Gastrocnemius medialis (tissue), 4 donors: ENCODE measurements at places on chromosomes 16 and 17.

GRCh38 chr17:41647940-41648410 lies 23.6 kb upstream of the KRT17 start:
- peak; percentile 60 for DNase-seq

DNA sequence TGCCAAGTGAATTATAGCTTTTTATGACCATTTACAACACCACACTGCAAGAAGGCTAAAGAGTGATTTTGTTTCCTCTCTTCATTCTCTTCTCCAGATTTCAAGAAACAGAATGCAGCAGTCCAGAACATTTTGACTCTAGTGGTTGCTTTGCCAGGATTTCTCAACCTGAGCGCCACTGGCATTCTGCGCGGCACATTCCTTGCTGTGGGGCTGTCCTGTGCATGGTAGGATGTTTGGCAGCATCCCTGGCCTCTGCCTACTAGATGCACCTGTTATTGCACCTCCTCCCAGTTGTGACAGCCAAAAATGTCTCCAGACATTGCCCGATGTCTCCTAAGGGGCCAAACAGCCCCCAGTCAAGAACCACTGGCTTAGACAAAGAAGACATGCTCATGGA lies 25.7 kb upstream of the SLC39A11 start:
- no peak for DNase-seq

DNA sequence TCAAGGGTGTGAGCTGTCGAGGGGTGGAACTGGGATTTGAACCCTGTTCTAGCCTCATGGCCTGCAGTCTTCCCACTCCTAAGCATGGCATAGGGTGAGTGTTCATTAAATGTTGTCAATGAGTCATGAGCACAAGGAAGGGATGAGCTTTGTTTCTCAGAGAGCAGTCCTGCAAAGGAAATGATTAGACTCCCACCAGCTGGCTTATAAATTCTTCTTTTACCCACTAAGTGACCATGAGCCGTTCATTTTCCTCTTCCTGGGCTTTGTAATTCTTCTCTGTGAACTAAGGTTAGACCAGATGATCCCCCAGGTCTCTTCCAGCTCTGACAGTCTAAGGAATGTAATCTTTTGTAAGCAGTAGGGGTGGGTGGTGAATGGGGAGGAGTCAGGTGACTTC lies 47.9 kb upstream of the HNF1B start:
- no peak for DNase-seq

DNA sequence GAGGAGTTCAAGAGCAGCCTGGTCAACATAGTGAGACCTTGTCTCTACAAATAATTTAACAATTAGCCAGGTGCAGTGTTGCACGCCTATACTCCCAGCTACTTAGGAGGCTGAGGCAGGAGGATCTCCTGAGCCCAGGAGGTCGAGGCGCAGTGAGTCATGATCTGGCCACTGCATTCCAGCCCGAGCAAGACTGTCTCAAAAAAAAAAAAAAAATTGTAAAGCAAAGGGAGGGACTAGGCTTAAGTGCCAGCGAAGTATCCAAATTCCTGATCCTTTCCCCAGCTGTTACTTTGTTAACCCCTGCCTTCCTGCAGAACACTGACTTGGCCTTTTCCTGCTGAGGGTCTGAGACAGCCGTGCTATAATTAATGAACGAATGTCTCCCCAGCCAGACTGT lies 2.7 kb downstream of the GDPD3 start:
- no peak for DNase-seq

DNA sequence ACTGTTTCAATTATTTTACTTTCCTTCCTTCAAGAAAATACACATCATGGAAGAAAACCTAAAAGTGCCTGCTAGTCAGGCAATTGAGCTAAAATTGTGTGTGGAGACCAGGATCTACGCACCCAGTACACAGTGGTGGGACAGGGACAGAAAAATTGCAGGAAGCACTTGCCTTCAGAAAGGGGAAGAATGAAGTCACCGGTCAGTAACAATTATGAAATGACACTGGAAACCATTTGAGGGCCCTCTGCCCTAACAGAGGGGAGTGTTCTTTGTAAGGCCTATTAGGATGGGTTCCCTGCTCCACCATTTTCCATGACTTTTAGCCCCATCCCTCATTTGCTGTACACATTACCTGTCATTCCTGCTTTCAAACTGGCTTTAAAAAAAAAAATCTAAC lies 4.5 kb upstream of the PHAF1 start:
- DNase-seq: no peak

DNA sequence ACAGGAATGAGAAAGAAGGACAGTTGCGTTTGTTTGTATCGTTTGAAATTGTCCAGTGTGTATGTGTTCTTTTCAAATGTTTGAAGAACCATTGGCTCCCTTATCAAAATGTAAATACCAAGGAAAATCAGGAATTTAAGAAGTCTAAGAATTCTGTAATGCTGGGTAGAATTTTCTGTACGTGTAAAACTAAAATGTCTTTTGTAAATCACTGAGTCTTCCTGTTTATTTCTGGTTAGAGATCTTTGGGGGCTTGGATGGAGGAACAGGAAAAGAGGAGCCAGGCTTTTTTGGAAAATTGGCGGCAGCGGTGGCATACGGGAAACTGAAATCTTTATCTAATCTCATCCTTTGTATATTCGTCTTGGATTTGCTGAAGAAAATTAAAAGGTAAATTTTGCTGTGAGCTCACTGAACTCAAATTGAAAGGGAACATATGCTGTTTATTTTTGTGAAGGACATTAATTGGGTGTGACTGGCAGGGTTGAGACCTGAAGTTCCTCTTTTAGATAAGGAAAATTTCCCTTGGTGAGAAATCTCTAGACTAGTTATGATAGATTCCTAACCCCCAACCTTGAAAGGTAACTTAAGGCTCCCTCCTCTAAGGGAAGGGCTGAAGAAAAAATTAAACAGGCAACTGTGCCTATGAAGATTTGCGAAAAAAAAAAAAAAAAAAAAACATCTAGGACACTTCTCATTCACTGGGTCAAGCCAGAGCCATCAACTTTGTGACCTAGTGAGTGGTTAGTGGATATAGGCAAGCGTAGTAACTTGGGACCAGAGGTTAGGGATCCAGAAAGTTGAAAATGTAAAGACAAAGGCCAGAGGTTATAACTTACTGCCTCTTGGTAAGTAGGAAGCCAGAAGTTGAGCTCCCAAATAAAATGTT lies 10.8 kb downstream of the TAT start:
- DNase-seq: no peak

GRCh38 chr16:8972843-8973586 lies 9.3 kb upstream of the USP7 start:
- DNase-seq: no peak
